T-helper 2 cell treated with Interferon-gamma antibody and Interleukin-4, amounts not matched to agents 5 μg/mL and 100 μg/mL, for 36 hours (primary cell): ENCODE measurements at places on chromosomes 13 and 19.

DNA sequence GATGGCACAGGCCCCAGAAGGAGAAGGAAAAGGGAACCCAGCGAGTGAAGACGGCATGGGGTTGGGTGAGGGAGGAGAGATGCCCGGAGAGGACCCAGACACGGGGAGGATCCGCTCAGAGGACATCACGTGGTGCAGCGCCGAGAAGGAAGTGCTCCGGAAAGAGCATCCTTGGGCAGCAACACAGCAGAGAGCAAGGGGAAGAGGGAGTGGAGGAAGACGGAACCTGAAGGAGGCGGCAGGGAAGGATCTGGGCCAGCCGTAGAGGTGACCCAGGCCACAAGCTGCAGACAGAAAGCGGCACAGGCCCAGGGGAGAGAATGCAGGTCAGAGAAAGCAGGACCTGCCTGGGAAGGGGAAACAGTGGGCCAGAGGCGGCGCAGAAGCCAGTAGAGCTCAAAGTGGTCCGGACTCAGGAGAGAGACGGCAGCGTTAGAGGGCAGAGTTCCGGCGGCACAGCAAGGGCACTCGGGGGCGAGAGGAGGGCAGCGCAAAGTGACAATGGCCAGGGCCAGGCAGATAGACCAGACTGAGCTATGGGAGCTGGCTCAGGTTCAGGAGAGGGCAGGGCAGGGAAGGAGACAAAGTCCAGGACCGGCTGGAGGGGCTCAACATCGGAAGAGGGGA lies 1.1 kb downstream of the PPP1R12C start:
- peak overlapping the region; percentile 97 for H3K27ac ChIP-seq
- peaks cover 12% of the 10 kb centered on the region for H3K36me3 ChIP-seq
- H3K4me3 ChIP-seq = peak overlapping the region; percentile 97

DNA sequence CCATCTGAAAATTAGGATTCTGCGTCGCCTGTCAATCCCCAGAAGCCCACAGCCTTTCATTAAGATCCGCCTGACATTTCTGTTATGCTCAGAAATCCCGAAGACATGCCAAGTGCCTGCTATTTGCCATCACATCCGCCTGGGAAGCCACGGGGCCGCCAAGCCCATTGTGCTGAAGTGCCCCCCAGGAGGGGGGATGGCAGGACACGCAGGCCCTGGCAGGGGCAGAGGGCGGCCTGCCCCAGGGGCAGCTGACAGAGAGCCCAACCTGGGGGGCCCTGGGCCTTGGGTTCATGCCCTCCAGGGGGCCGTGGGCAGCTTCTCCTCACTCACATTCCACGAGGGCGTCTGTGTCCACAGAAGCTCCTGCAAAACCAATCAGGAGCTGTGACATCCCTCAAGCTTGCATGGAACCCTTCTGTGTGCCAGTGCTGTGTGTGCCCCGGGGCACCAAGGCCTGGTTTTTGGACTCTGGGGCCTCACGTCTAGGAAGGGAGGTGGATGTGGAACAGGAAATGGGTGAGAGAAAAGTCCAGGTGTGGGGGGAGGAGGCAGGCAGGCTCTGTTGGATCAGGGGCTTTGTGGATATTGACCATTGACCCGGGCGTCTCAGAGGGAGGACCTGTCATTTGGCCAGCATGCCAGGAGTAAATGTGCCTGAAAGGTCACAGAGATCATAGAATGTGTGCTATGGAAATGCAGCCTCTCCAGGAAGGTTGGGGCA lies 122.9 kb downstream of the URI1 start:
- no peak overlapping the region for H3K4me3 ChIP-seq
- H3K27ac ChIP-seq = no peak overlapping the region
- H3K27me3 ChIP-seq = no peaks in the 10 kb centered on the region
- H3K4me1 ChIP-seq = no peaks in the 10 kb centered on the region

- DNase-seq = peak; percentile 60
- no peaks in the 10 kb centered on the region for H3K27me3 ChIP-seq
- peak overlapping the region; percentile 86 for H3K4me3 ChIP-seq
- peak overlapping the region; percentile 76 for H3K27ac ChIP-seq
- H3K36me3 ChIP-seq = peaks cover 22% of the 10 kb centered on the region
- H3K4me1 ChIP-seq = peaks cover 31% of the 10 kb centered on the region
Observed at GRCh38 chr19:13118424-13119193, 545 bp downstream of the NACC1 start.

DNA sequence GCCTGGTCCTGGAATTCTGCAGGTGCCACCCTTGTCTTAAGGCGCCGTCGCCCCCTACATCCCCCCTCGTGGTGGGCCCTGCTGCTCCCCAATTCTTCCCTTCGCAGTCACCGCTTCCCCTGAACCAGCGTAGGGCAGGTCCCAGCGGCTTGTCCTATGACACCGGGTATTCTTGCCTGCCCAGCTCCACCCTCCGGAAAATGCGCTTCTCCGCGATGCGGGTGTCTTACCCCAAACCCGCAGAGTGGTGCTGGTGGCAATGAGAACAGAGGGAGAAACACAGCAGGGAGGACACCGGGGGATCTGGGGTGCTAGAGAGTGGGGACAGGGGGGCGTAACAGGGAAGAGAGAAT lies 9.0 kb downstream of the ZNF808 start:
- peak overlapping the region; percentile 92 for H3K27ac ChIP-seq
- peak overlapping the region; percentile 85 for H3K4me3 ChIP-seq
- peaks cover 74% of the 10 kb centered on the region for H3K36me3 ChIP-seq
- peaks cover 17% of the 10 kb centered on the region for H3K4me1 ChIP-seq
- DNase-seq = no peak
- H3K27me3 ChIP-seq = no peaks in the 10 kb centered on the region

- peaks cover 14% of the 10 kb centered on the region for H3K4me1 ChIP-seq
- H3K27me3 ChIP-seq = no peaks in the 10 kb centered on the region
- H3K36me3 ChIP-seq = no peaks in the 10 kb centered on the region
- no peak overlapping the region for H3K27ac ChIP-seq
- no peak for DNase-seq
- no peak overlapping the region for H3K4me3 ChIP-seq
Observed at GRCh38 chr13:75547917-75548316, 1.7 kb upstream of the UCHL3 start.

DNA sequence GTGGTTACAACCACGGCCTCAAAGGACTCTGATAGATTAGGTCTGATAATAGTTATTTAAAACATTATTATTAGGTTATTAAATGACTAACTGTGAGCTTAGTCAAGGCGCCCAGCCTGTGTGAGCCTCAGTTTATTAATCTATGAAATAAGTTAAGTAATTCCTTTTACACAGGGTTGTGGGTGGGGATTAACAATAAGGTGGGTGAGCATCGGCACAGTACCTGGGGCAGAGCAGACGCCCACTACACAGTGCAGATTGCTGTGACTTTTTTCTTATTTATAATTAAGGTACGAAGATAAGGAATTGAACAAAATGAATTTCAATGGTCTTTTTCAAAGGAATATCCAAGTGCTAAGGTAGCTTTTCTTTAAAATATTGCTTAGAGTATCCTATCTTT lies 132.2 kb downstream of the KATNAL1 start:
- peaks cover 2% of the 10 kb centered on the region for H3K27me3 ChIP-seq
- no peaks in the 10 kb centered on the region for H3K36me3 ChIP-seq
- DNase-seq = no peak
- peaks cover 13% of the 10 kb centered on the region for H3K4me1 ChIP-seq

GRCh38 chr19:16897856-16898161 lies 9.0 kb downstream of the F2RL3 start:
- no peak overlapping the region for H3K27ac ChIP-seq
- no peaks in the 10 kb centered on the region for H3K36me3 ChIP-seq
- H3K27me3 ChIP-seq = peaks cover 28% of the 10 kb centered on the region
- peaks cover 17% of the 10 kb centered on the region for H3K4me1 ChIP-seq
- H3K4me3 ChIP-seq = peak overlapping the region; percentile 49

GRCh38 chr19:32138416-32138815 lies 207.0 kb upstream of the ZNF507 start:
- H3K4me3 ChIP-seq = no peak overlapping the region
- H3K36me3 ChIP-seq = no peaks in the 10 kb centered on the region
- DNase-seq = no peak
- H3K27me3 ChIP-seq = no peaks in the 10 kb centered on the region
- no peaks in the 10 kb centered on the region for H3K4me1 ChIP-seq
- H3K27ac ChIP-seq = no peak overlapping the region

DNA sequence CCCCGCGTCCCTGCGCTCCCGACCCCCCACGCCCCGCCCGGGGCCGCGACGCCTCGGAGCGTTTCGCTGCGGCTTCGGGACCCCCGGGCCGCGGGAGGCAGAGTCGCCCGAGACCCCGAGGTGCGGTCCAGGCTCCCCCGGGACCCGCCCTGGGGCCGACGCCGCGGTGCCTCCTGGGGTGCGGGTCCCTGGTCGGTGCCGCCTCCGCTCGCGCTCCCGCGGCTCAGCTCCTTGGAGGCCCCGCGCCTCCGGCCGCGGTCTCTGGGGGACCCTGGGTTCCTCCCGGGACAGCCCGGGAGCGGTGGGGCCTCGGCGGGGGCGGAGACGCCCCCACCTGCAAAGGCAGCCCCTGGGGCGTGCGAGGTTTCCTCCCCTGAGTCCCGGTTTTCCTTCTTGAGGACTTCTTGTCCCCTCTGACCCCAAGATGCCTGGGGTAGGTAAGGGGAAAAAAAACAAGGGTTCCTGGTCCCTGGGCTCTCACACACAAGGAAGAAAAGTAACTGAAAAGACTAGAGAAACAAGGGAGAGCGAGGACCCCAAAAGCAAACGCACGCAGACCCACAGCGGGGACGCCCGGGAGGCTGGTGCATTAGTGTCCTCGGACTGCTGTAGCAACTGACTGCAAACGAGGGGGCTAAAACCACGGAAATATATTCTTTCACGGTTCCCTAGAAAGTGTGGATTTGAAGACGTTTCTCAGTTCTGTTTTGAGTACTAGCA lies 740 bp downstream of the ZNF555 start:
- H3K27ac ChIP-seq = no peak overlapping the region
- peak overlapping the region; percentile 56 for H3K4me3 ChIP-seq
- no peak for DNase-seq
- H3K4me1 ChIP-seq = peaks cover 2% of the 10 kb centered on the region

- DNase-seq = no peak
- no peaks in the 10 kb centered on the region for H3K36me3 ChIP-seq
- H3K4me3 ChIP-seq = no peak overlapping the region
- peaks cover 6% of the 10 kb centered on the region for H3K27me3 ChIP-seq
- no peak overlapping the region for H3K27ac ChIP-seq
- H3K4me1 ChIP-seq = no peaks in the 10 kb centered on the region
Observed at GRCh38 chr13:59471106-59471505, 692.6 kb downstream of the DIAPH3 start.

GRCh38 chr13:56735537-56735942 lies 405.2 kb upstream of the PRR20A start:
- H3K27me3 ChIP-seq = no peaks in the 10 kb centered on the region
- no peak overlapping the region for H3K4me3 ChIP-seq
- DNase-seq = no peak
- no peak overlapping the region for H3K27ac ChIP-seq
- H3K36me3 ChIP-seq = no peaks in the 10 kb centered on the region

GRCh38 chr13:29922281-29922821 lies 71.9 kb upstream of the UBL3 start:
- H3K4me3 ChIP-seq = no peak overlapping the region
- peak; percentile 10 for DNase-seq
- H3K4me1 ChIP-seq = peaks cover 36% of the 10 kb centered on the region
- no peak overlapping the region for H3K27ac ChIP-seq
